HCEC 1CT (cell line): ENCODE measurements at places on chromosomes 3 and 15.

- no peak for DNase-seq
Observed at GRCh38 chr3:45966950-45967640, 23.8 kb downstream of the CXCR6 start.

DNA sequence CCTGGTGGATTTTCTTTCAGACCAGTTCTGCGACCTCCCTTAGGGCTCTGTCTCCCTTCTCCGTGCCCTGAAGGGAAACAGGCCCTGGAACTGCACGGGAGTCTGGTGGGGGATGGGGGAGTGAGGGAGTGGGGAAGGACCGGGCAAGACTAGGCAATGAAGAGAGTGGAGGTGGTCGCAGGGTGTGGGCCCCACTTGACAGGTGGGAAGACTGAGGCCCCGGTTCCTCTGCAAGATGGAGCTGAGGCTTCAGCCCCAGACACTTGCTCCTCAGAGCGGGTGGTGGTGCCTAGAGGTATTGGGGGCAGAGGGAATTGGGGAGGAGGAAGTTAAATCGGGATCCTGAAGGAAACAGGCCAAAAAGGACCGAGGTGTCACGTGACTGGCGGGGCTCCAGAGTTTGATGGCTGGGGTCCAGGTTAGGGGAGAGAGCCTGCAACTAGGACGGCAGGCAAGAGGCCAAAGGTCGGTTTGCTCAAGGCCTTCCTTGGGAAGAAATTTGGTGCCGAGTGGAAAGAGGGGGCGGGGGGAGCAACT lies 597 bp upstream of the CAMK1 start:
- peak; percentile 20 for DNase-seq

- no peak for DNase-seq
Observed at GRCh38 chr3:52880047-52880446, 17.3 kb downstream of the STIMATE start.

- no peak for DNase-seq
Observed at GRCh38 chr3:61155701-61156292, 95.5 kb downstream of the FHIT start.

GRCh38 chr3:104397713-104398112 lies 969.0 kb upstream of the ALCAM start:
- DNase-seq = no peak

DNA sequence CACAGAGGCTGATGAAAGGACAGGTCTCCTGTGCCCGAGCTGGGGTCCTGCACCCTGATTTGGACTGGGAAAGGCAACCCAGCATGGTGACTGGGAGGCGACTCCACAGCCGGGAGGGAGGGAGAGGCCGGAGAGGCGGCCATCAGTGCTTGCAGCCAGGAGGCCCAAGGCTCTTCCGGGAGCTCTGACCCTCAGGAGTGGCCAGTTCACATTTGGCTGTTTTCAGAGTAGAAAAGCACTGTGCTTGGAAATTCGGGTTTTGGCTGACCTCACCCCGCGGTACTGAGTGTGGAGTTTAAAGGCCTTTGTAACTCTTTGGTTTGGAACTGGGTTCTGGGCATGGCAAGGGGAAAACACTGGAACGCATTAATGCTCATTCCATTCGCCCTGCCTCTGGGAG lies 31.9 kb downstream of the SMAD6 start:
- DNase-seq = no peak

GRCh38 chr3:129060276-129061022 lies at the start of gene GP9:
TSS of gene GP9 (plus strand) at chr3:129060779. CDS start at chr3:129061740, 961 bp downstream.
- no peak for DNase-seq

- DNase-seq = no peak
Observed at GRCh38 chr15:85097250-85097649, 115.6 kb downstream of the PDE8A start.

DNA sequence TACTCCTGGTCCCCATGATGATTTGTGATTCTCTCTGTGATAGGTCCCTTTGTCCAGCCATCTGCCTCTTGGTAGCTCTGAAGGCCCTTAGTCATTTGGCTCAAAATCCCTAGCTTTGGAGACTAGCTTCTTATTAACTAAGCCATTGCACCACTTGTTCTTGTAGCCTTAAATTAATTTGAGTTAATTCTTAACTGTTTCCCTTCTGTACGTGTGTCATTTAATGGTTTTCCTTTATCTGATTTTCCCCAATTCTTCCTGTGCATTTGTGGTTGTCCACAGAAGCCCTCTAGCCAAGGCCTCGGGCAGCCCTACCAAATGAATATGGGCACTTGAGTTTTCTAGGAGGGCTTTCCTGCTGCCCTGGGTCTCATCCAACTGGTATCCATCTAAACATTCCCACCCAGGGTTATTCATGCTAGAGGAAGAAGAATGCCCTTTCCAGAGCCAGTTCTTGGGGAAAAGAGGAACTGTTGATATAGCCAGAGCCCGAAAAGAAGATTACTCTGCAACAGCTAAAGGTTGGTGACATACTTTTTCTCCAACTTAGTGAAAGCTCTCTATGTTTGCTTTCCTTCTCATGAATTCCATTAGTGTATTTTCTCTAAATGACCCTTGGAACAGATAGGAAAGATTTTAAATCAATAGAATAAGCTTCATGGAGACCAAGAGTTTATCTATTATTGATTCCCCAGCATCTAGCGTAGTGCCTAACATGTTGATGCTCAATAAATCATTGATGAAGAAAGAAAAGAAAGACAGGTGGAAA lies 44.2 kb upstream of the ZBTB38 start:
- no peak for DNase-seq

DNA sequence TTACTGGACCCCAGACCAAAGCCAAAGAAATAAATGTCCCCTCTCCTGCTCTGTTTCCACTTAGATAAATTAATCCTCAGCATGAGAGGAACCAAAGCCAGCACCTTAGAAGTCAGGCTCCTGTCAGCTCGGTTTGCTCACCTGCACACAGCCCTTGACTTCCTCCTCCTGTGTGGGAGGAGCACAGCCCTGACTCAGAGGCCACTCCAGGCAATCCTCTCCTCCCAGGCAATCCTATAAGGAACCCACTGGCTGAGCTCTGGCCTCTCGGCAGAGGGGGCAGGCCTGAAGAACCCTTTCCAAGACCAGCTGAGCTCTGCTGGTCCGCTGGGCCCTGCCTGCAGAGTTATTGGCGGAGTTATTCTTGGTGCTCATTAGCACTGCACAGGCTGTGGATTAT lies 30.8 kb downstream of the LIPC start:
- no peak for DNase-seq

DNA sequence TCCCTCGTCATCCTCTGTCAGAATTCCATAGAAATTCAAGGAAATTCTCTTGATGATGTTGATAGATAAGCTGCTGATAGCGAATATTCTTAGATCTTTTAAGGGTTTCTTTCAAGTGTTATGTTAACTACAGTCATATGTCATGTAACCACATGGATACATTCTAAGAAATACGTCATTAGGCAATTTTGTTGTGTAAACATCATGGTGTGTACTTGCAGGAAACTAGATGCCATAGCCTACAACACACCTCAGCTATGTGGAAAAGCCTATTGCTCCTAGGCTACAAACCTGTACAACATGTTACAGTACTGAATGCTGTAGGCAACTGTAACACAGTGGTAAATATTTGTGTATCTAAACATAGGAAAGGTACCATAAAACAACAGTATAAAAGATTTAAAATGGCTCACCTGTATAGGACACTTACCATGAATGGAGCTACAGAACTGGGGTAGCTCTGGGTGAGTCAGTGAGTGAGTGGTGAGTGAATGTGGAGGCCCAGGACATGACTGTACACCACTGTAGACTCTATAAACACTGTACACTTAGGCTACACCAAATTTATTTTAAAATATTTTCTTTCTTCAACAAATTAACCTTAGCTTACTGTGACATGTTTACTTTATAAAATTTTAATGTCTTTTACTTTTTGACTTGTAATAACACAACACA lies 34.6 kb downstream of the GLDN start:
- peak; percentile 78 for DNase-seq

DNA sequence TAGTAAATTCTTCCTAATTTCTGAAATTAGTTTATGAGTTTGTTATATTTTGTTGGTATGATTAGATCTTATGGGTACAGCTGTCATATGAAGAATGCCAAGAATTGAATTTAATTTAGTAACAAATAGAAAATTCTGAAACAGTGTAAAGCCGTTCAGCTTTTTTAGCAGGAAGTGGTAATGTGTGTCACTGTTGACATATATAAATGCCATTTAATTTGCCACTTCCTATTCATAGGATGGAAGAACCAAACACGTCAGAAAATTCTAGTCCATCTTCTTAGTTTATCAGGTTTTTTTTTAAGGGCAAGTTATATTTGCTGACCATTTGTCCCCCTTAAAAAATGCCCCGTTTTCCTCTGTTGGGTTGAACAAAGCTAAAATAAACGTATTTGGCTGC lies 43.0 kb downstream of the RAB8B start:
- peak; percentile 46 for DNase-seq

- DNase-seq = no peak
Observed at GRCh38 chr15:42693942-42694341, 43.0 kb downstream of the CDAN1 start.

- peak; percentile 63 for DNase-seq
Observed at GRCh38 chr3:196513697-196514349, 1.3 kb downstream of the SMCO1 start.

DNA sequence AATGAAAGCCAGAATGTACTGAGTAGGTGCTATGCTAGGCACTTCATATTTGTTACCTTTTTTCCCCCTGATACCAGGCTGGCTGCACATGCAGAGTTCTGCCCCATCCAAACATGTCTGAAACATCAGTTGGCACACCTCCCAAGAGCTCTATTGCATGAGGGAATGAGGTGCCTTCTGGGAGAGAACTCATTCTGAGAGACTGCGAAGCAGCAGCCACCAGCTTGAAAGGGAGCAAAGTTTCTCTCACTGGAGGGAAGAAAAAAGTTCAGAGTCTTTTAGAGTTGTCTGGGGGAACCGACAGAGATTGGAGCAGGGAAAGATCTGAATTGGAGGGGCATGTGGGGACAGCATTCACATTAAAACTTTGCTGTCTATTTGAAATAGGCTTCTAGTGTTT lies 84.1 kb downstream of the AGBL1 start:
- no peak for DNase-seq

- DNase-seq = no peak
Observed at GRCh38 chr3:154464440-154465190, 34.6 kb upstream of the GPR149 start.

- DNase-seq = no peak
Observed at GRCh38 chr15:44529864-44530604, 6.9 kb upstream of the EIF3J start.

- DNase-seq = no peak
Observed at GRCh38 chr3:103033841-103034240, 599.0 kb downstream of the ZPLD1 start.

- no peak for DNase-seq
Observed at GRCh38 chr3:52280050-52280461, 1.6 kb upstream of the WDR82 start.

GRCh38 chr3:49351521-49352011 lies 6.6 kb downstream of the GPX1 start:
- DNase-seq = peak; percentile 87

- no peak for DNase-seq
Observed at GRCh38 chr3:8627949-8628348, 16.6 kb downstream of the SSUH2 start.

- DNase-seq = no peak
Observed at GRCh38 chr3:71045212-71045916, 538.2 kb downstream of the FOXP1 start.

- DNase-seq = peak; percentile 96
Observed at GRCh38 chr3:110773413-110773954, 298.1 kb upstream of the NECTIN3 start.

- no peak for DNase-seq
Observed at GRCh38 chr3:189403194-189403593, 228.0 kb upstream of the TP63 start.

GRCh38 chr15:62241135-62241770 lies 76.2 kb upstream of the C2CD4B start:
- peak; percentile 31 for DNase-seq

DNA sequence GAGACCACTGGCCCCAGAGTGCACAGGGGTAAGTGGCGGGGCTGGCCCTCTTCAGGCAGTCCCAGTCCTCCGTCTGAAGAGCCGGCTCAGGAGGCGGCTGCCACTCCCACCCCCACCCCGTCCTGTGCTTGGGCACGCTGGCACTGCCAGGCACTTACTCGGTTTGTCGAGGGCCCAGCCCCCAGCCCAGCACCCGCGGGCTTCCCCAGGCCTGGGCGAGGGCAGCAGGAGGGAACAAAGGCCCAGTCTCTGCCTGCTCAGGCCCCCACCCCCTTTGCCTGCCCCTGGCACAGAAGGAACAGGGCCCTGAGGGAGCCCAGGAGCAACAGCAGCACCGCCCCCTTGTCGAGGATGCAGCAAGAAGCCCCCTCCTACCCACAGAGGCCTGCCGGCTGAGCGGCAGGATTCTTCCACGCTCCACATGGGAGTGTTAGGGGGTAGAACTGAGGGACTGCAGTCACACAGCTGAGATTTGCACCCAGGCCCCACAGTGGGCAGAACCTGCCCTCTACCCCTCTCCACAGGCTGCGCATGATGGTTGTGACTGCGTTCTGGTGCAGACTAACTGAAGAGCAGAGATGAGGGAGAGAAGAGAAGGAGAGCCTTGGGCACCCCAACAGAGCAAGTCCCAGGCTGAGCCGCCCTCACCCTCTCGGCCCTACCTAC lies 8.9 kb downstream of the DUSP7 start:
- DNase-seq = no peak

GRCh38 chr3:186333256-186333655 lies 28.8 kb downstream of the DGKG start:
- DNase-seq = no peak

GRCh38 chr3:148026009-148026588 lies 616.9 kb downstream of the ZIC1 start:
- DNase-seq = no peak

DNA sequence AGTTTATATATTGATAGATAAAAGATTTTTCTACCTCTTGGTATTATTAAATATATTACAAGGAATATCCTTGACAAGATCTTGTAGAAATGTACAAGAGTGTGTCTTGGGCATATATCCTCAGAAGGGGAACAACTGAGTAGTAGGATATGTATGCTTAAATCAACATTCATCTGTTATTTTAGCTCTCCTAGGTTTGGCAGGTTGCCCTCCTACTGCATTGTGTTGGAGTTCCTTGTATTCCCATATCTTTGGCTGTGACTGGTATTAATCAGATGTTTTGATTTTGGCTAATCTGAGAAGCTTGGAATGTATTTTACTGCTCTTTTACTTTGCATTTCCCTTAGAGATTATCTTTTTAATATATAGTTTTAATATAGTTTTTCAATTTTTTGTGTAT lies 4.6 kb downstream of the MYRIP start:
- no peak for DNase-seq

GRCh38 chr3:14457999-14458398 lies 55.6 kb downstream of the SLC6A6 start:
- DNase-seq = no peak

DNA sequence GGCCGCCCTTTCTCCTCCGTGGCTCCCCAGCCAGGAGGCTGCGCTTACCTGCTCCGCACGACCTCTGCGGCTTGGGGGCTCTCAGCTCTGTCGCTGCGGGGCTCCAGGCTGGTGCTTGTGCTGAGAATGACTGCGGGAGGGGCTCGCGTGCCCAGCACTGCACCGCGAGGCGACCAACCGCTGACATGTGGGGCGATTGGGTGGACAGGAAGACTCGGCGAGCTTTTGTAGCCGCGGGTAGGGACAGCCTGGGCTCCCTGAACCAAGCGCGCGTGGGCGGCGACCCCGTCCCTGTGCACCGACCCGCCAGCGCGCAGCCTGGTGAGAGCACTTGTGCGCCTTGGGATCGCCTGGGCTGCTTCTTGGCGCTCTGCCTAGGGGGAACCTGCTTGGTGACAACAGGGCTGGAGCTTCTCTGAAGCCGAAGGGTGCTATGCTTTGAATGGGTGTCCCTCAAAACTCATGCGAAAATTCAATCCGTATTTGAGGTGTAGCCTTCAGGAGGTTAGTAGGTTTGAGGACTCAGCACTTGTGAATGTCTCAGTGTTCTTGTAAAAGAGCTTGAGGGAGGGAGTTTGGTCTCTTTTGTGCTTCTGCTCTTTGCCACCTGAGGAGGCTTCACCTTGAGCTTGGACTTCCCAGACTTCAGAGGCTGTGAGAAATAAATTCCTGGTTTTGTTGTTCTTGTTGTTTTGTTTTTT lies 50.4 kb downstream of the IL12A start:
- no peak for DNase-seq
